Stimulated activated CD4-positive, alpha-beta T cell treated with anti-CD3 and anti-CD28 coated beads, TNF-alpha, amount 100 ng/mL, for 4 hours (primary cell): ENCODE measurements at places on chromosomes 13 and 19.

- no peak for DNase-seq
Observed at GRCh38 chr19:39830847-39831246, 3.1 kb downstream of the DYRK1B start.

- peak; percentile 17 for DNase-seq
Observed at GRCh38 chr19:4633140-4633967, 6.0 kb upstream of the TNFAIP8L1 start.

DNA sequence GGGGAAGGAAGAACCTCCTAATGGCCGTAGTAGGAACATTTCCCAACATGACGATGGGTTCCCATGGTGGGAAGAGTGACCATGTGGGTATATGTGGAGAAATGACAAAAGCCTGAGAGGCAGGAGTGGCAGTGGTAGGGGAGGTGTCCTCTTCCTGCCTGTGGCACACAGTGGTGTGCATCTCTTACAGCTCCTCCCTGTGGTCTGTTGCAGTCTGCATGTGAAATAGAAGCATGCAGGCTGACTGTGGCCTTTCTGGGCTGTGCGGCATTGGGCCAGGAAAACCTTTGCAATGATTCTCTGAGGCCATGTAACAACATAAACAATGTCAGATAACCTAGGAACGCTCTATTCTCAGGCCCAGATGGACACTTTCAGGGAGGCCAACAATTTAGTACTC is 84.0 kb downstream of the LACC1 start:
- DNase-seq, result no peak

DNA sequence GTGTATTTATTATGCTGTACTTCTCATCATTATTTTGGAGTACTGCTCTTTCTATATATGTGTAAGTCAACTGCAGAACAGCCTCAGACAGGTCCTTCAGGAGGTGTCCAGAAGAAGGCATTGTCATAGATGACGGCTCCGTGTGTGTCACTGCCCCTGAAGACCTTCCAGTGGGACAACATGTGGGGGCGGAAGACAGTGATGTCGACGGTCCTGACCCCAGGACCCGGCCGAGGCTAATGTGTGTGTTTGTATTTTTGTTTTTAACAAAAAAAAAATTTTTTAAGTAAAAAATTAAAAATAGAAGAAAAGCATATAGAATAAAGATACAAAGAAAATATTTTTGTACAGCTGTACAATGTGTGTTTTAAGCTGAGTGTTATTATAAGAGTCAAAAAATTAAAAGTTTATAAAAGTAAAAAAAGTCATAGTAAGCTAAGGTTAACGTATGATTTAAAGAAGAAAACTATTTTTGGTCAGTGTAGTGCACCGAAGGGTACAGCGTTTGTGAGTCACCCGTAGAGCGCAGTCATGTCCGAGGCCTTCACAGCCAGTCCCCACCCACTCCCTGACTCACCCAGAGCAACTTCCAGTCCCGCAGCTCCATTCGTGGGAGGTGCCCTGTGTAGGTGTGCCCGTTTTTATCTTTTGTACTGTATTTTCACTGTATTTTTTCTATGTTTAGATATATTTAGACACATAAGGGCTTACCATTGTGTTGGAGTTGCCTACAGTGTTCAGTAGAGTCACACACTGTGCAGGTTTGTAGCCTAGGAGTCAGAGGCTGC is 42.2 kb upstream of the SPACA7 start:
- no peak for DNase-seq

DNA sequence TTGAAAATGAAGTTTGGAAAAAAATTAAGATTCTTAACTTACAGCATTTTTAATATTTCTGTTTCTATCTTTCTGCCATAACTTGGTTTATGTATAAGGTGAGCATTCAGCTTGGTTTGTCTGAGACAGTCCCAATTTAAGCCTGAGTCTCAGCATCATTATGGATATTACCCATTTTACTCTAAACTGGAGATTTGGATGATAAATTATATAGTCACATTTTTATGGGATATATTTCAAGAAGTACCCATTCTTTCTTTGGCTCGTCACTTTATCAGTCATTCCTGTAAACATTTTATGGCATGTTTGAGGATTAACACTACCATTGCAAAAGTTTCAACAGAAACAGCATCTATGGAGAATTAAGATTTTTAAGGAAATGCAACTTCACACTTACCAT is 1129.0 kb upstream of the PCDH9 start:
- no peak for DNase-seq

DNA sequence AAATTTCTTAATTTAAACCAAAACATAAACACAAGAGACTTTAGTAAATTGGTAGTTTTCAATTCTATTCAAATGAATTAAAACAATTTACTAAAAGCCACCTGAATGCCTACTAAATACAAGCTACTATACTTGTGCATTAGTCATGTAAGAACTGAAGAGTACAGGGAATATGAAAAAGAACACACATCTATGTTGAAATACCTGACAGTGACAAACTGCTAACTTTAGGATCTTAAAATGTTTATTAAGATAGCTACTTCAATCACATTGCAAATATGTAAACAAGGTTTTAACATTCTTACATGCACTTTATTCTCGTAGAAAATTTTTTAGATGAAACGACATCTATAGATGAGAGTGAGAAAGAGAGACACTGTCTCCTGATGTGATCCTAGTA is 4.1 kb downstream of the SPRYD7 start:
- no peak for DNase-seq

- DNase-seq, result no peak
Observed at GRCh38 chr13:98564204-98564603, 12.7 kb downstream of the STK24 start.

DNA sequence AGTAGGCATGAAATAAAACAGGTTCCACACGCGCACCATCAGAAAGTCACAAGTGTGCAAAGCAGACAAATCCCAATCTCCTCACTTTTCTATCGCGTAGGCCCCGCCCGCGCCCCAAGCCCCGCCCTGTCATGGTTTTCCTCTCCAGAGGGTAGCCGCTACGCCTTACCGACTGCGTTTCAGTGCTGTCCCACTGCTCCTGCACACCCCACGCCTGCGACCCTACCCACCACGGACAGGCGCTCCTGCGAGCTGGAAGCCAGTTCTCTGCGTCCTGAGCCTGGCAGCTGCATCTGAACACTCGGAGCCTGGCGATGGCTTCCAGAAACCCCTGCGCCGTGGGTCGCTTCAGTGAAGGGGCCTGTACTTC is 379 bp upstream of the ZNF470 start:
- peak; percentile 26 for DNase-seq

DNA sequence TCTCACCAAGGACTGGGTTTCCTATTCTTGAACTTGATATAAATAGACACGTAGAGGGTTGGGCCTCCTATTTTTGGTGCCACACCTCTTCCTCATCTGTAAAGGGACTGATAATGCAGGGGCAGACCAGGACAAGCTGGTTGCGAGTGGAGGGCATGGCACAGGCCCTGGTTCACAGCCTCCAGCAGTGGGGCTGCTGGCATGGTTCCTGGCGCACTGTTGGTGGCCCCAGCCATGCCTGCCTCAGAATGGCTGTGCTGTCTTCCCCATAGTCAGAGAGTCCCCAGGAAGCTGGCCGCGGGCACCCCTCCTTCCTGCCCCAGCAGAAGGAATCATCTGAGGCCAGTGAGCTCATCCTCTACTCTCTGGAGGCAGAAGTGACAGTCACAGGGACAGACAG is 10.5 kb upstream of the OVOL3 start:
- DNase-seq, result no peak

DNA sequence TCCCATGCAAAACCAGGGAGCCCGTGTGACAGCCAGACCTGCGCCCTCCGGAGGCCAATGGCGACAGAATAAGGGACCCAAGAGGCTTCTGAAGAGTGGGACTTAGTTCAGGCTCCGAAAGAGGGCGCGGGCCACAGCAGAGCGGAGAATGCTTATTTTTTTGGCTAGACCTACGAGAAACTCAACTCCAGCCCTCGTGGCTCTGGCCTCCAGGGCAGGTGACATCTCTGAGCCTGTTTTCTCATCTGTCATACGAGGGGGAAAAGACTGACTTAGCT is 23.0 kb downstream of the DPP9 start:
- no peak for DNase-seq

- DNase-seq, result no peak
Observed at GRCh38 chr13:103140001-103140671, 73.9 kb upstream of the SLC10A2 start.

- no peak for DNase-seq
Observed at GRCh38 chr19:7942981-7943443, 454 bp downstream of the TIMM44 start.

- DNase-seq, result no peak
Observed at GRCh38 chr19:55044286-55044685, 6.2 kb upstream of the GP6 start.

- no peak for DNase-seq
Observed at GRCh38 chr13:81382246-81382645, 1041.3 kb upstream of the SPRY2 start.

GRCh38 chr19:14072535-14073260 is at the start of gene MISP3:
Gene MISP3, plus strand, starts transcription at chr19:14072786. Its CDS starts 524 bp downstream, at chr19:14073310.
- DNase-seq, result peak; percentile 9

DNA sequence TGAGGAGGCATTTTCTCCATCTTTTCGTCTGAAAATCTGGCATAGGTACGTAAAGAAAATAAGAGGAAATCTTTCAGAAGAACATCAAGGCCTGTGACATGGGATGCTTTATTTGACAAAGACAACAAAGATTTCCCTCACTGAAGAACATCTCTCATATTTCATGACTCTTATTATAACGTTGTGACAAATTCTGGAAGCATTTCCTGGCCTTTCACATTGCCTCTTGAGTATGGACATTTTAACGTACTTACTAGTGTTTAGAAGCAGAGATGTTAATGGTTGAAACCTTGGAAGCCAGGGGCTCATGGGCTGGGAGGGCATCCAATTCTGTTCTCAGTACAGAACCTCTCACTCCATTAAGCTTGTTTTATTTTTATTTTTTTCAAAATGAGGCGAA is 210.8 kb downstream of the DCT start:
- no peak for DNase-seq

- DNase-seq, result no peak
Observed at GRCh38 chr13:28049880-28050875, 50.2 kb downstream of the FLT3 start.

DNA sequence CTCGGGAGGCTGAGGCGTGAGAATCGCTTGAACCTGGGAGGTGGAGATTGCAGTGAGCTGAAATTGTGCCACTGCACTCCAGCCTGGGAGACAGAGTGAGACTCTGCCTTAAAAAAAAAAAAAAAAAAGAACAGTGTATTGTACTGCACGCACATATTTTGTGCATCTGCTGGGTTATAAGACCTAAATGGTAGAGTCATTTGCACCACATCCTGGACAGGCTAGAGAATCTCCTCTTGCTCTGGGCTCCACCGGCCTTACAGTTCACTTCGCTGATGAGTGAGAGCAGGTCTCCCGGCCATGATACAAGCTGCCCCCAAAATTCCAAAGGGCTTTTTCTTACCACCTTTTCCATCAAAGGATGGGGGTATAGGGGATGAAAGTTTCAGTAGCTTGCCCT is 7.2 kb upstream of the SAE1 start:
- no peak for DNase-seq

DNA sequence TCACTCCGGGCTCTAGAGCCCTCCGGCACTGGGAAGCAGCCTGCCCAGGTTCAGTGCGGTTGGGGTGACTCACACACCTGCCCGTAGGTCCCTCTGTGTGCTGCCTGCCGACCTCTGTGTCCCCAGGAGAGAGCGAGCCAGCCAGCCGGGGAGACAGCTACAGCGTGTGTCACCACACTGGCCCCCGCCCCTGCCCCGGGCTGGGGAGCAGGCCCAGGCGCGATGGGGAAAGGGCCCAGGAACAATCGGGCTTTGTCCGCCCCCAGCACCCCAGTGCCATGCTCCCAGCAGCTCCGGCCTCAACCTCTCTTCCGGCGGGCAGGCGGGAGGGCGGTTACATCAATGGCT is at the start of gene KLK6:
TSS of gene KLK6 (minus strand) at position 179 of the 348 bp plus-strand sequence. CDS start 1,487 bp downstream, outside the sequence.
- DNase-seq, result no peak

DNA sequence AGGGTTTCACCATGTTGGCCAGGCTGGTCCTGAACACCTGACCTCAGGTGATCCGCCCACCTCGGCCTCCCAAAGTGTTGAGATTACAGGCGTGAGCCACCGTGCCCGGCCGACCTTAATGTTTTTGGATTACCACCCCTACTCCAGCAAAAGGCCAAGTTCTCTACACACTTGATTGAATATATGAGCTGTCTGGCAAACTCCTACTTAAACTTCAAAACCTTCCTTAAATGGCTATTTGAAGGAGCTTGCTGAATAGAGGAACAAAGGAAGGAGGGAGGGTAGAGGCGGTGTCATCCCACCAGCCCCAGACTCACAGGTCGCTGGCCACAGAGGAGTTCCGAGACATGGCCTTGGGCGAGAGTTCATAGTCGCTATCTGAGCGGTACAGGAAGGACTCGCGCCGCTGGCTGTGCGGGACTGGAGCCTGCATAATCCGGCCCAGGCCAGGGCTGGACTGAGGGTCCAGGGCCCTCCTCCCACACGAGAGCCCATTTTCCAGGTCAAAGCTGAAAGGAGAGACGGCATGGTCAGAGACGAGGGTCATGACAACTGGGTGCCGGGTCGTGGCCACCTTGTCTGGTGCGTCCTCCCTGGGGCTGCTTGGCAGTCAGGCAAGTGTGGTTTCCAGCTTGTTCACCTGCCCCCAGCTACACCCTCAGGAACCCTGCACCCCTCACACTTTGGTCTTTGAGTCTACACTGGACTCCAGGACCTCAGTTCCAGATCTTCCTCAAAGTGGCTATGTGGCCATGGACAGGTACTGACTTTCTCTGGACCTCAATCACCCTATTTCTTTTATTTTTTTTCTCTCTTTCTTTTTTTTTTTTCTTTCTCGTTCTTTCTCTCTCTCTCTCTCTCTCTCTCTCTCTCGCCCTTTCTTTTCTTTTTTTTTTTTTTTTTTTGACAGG is 4.2 kb downstream of the PDE4C start:
- no peak for DNase-seq

DNA sequence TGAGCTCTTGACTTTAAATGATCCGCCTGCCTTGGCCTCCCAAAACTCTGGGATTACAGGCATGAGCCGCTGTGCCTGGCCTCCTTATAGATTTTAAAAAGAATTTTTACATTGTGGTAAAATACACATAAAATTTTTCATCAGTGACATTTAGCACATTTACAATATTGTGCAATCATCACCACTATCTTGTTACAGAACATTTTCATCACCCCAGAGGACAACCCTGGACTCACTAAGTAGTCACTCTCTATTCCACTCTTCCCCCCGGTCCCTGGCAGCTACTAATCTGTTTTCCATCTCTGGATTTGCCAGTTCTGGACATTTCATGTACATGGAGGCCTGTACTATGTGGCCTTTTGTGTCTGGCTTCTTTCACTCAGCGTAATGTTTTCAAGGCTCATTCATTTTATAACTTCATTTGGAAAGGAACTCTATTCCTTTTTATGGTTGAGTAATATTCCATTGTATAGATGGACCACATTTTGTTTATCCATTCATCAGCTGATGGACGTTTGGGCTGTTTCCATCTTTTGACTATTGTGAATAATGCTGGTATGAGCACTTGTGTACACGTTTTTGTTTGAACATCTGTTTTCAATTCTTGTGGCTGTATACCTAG is 19.9 kb downstream of the MEGF8 start:
- DNase-seq, result no peak

GRCh38 chr13:98771838-98772611 is 19.6 kb upstream of the SLC15A1 start:
- no peak for DNase-seq

- no peak for DNase-seq
Observed at GRCh38 chr13:24539500-24540165, 27.1 kb upstream of the PARP4 start.

- DNase-seq, result no peak
Observed at GRCh38 chr13:109010912-109011311, 381.5 kb downstream of the MYO16 start.
